ENCODE measurements at places on chromosomes 11 and 22.

DNA sequence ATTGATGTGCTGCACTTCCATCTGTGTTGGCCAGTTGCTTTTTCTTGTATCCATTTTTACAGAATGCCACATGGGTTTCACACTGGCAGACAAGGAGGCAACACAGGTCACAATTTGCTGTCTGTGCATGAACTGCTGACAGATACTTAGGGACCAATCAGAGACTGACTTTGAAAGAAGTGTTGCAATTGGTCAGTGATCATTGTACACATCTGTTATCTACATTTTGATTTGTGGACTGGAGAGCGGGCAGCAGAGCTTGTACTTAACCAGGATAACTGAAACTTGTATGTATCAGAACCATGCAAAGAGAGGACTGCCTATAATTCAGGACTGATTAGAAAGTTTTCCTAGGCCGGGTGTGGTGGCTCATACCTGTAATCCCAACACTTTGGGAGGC is 21.8 kb downstream of the PRR5 start:
- no peak for DNase-seq

DNA sequence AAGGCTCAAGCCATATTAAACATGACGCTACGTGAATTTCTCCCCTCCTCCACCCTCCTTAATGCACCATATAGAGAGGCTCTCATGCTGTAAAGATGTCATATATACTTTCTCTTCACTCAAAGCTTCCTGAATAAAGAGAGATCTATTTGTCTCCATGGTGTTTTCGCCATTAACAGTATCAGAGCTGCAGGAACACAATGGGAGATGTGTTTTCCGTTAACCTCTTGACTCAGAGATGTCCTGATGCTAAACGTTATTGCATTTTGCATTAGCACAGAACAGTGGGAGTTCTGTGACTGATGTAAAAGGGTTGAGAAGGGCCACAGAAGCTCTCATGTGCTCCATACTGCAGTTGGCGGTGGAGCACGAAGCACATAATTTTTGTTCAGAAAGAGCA is 25.7 kb upstream of the BLID start:
- peak; percentile 62 for DNase-seq

- DNase-seq = no peak
These were observed 451.3 kb downstream of the METTL15 start for GRCh38 chr11:28559492-28559891.

GRCh38 chr11:125679397-125679796 is 1.2 kb downstream of the ACRV1 start:
- no peak for DNase-seq

DNA sequence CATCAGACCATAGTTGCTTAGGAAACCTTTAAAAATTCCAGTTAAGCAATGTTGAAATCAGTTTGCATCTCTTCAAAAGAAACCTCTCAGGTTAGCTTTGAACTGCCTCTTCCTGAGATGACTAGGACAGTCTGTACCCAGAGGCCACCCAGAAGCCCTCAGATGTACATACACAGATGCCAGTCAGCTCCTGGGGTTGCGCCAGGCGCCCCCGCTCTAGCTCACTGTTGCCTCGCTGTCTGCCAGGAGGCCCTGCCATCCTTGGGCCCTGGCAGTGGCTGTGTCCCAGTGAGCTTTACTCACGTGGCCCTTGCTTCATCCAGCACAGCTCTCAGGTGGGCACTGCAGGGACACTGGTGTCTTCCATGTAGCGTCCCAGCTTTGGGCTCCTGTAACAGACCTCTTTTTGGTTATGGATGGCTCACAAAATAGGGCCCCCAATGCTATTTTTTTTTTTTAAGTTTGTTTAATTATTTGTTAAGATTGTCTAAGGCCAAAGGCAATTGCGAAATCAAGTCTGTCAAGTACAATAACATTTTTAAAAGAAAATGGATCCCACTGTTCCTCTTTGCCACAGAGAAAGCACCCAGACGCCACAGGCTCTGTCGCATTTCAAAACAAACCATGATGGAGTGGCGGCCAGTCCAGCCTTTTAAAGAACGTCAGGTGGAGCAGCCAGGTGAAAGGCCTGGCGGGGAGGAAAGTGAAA is 73.4 kb downstream of the NCAPD3 start:
- DNase-seq = no peak

GRCh38 chr11:25065746-25066145 is 568.9 kb downstream of the LUZP2 start:
- DNase-seq = no peak

DNA sequence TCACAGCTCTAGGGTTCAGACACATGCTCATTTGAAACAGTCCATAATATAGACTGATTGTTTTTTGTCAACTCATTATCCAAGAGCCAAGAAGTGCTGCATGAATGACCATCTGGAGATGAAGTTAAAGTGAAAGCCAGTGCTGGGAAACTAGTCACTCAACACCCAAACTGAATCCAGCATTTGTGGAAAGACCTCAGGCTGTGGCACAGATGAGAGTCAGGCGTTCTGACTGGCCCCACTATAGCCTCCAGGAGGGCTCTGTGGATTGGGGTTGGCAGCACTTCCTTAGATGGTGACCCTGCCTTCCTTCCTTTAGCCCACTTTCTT is 2.1 kb downstream of the FEZ1 start:
- peak; percentile 28 for DNase-seq

- no peak for DNase-seq
These were observed 927.4 kb downstream of the BRD1 start for GRCh38 chr22:48900327-48900597.

DNA sequence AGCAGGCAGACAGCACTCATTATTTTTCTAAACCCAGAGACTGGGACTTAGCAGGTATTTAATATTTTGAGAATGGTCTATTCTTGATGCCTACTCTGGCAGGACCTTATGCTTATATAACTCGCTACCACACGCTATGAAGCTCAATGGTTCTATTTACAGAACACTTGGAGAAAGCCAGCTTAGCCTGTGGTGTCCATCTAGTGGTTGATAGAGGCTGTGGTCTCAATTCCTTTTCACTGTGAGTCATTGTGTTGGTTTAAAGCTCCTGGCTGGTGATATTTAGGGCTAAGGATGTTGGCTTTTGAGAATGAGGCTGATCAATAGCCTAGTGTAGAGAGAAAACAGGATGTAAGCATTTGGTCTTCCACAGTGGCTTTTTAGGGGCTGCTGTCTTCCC is 206.4 kb downstream of the DBX1 start:
- peak; percentile 84 for DNase-seq

DNA sequence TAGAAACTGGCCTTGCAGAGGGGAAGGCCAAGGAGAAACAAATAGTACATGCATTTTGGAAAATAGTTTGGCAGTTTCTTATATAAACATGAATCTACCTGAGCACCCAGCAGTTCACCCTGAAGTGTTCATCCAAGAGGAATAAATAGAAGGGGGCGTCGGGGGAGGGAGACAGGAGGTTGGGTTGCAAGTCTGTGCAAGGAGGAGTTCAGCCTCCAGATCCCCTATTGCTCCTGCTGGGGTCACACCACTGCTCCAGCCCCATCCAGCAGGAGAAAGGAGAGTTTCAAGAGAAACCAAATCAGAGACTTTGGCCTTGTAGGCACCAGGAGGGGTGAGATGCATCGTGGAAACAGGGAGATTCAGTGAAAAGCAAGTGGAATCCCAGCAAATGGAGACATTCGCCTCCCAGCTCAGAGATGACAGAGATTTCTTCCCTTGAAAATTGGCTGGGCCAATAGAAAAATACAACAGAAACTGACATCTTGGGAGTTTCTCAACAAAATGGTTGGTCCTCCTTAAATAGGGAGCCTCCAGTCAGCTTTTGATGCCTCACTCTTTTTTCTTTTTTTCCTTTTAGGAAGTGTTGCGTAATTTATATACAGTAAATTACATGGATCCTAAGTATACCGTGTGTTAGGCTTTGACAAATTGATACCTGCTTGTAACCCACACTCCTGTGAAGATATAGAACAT is 34.1 kb downstream of the OTOG start:
- DNase-seq = no peak

GRCh38 chr11:23311986-23312940 is 452.0 kb upstream of the CCDC179 start:
- peak; percentile 49 for DNase-seq

DNA sequence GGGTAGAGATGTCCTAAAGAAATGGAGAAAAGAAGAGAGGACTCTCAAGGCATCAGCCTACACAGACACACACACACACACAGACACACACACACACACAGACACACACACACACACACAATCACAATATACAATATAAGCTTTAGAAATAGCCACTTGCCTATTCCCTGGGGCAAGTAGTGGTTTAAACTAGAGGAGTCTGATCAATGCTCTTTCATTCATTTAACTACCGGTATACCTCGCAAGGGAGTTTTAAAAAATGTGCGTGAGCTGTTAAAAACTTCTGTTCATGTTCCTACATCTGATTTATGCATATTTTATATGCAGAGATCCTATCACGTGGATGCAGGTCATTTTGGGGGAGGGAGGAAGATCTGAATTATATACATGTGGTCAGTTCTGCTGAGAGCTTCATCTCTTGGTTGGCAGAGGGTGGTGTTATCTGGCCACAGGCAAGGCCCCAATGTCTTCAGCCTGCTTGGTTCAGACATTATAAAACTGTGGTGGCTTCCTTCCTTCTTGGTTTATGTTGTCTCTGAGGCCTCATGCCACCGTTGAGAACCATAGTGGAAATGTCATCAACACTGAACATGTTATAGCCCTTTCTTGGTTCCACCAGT is 56.6 kb downstream of the SYT13 start:
- no peak for DNase-seq

GRCh38 chr11:126756421-126756820 is 244.1 kb downstream of the KIRREL3 start:
- DNase-seq = no peak

Measured in RPMI7951 (cell line).